ENCODE measurements at places on chromosomes 13 and 19.

- H3K27me3 ChIP-seq = no peaks in the 10 kb centered on the region
- H3K36me3 ChIP-seq = peaks cover 6% of the 10 kb centered on the region
- no peak overlapping the region for H3K4me3 ChIP-seq
- peak; percentile 92 for DNase-seq
These were observed 29.7 kb downstream of the NAXD start for GRCh38 chr13:110644892-110645521.

GRCh38 chr13:111967572-111968201 is 99.3 kb upstream of the SOX1 start:
- DNase-seq = no peak
- no peaks in the 10 kb centered on the region for H3K27me3 ChIP-seq
- H3K36me3 ChIP-seq = no peaks in the 10 kb centered on the region
- H3K4me1 ChIP-seq = no peaks in the 10 kb centered on the region
- no peak overlapping the region for H3K27ac ChIP-seq

GRCh38 chr13:111877906-111878305 is 189.0 kb upstream of the SOX1 start:
- H3K27me3 ChIP-seq = no peaks in the 10 kb centered on the region
- DNase-seq = no peak
- H3K4me3 ChIP-seq = no peak overlapping the region
- H3K36me3 ChIP-seq = no peaks in the 10 kb centered on the region

DNA sequence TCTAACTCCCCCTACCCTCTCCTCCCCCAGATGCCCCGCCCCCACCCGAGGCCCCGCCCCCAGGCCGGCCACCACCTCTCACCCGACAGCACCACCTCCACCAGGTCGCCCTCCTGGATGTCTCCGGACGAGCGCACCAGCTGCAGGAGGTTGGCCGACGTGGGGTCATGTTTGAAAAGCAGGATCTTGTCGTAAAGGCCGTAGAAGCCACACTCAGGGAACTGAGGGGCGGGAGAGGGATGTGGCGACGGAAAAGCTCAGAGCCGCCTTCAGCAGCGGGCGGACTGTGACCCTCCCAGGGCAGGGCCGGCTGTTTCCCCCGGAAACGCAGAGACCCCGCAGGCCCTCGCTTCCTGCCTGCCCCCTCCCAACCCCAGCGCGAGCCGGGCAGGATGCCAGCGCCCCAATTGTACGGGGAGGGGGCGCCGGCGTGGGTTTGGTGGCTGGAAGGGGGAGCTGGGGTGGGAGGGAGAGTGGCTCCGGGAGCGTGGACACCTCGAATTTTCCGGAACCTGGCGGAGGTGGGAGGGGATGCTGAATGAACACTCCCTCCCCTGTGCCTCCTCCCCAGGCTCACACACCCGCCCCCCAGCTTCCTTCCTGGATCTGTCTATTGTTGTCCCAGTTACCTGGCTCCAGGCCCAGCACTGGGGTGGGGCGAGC is 3.0 kb downstream of the PRKD2 start:
- no peaks in the 10 kb centered on the region for H3K36me3 ChIP-seq
- H3K27me3 ChIP-seq = no peaks in the 10 kb centered on the region
- H3K27ac ChIP-seq = peak overlapping the region; percentile 54
- no peaks in the 10 kb centered on the region for H3K4me1 ChIP-seq
- DNase-seq = peak; percentile 97

DNA sequence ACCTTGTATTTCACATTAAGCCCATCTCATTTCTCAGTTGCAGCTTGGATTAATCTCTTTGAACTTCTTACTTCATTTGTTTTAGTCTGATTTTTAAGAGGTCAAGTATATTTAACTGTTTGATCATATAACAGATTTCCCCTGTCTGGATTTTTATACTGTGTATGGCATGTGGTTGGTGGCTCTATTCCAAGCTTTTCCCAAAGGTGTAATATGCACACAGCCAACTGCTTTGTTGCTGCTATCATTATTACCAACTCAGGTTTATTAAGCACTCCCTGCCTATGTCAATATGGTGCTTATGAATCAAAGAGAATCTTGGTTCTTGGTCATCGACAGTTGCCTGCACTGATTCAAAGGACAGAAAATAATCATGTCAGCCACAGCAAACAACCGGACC is 92.6 kb downstream of the RAP2A start:
- H3K4me1 ChIP-seq = no peaks in the 10 kb centered on the region
- no peak overlapping the region for H3K4me3 ChIP-seq
- DNase-seq = no peak
- H3K27me3 ChIP-seq = no peaks in the 10 kb centered on the region
- no peak overlapping the region for H3K27ac ChIP-seq
- H3K36me3 ChIP-seq = no peaks in the 10 kb centered on the region

DNA sequence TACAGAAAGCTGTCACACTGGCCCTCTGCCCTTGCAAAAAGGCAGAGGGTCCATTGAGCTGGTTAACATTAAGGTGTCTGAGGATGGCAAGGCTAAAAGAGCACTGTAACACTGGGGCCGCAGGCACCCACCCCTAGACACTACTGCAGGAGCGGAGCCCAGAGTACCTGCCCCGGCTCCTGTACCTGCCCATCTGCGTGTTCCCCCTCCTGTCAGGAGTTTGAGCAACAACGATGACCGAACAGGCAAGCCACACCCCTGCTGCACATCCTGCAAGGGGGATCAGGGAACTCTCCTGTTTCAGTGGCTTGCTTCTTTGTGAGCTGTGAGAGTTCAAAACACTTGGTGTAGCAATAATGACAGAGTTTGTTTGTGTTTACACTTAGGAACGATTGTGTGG is 117.4 kb upstream of the STARD13 start:
- no peak overlapping the region for H3K27ac ChIP-seq
- H3K4me1 ChIP-seq = no peaks in the 10 kb centered on the region
- no peak for DNase-seq
- no peak overlapping the region for H3K4me3 ChIP-seq

DNA sequence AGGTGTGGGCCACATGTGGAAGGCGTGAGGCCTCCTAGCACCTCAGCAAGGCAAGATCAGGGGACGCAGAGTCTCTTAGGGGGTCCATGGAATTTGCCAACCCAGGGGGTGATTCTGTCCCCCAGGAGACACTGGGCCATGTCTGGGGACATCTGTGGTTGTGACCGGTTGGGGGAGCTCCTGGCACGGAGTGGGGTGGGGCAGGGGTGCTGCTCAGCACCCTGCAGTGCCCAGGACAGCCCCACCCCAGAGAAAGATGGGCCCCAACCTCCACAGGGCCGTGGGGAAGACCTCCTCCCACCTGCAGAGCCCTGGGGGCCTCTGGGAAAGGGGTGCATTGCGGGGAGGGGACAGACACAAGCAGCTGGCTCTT is 4.0 kb downstream of the MKNK2 start:
- no peak for DNase-seq
- H3K27me3 ChIP-seq = no peaks in the 10 kb centered on the region
- peaks cover 2% of the 10 kb centered on the region for H3K4me1 ChIP-seq
- no peaks in the 10 kb centered on the region for H3K36me3 ChIP-seq

DNA sequence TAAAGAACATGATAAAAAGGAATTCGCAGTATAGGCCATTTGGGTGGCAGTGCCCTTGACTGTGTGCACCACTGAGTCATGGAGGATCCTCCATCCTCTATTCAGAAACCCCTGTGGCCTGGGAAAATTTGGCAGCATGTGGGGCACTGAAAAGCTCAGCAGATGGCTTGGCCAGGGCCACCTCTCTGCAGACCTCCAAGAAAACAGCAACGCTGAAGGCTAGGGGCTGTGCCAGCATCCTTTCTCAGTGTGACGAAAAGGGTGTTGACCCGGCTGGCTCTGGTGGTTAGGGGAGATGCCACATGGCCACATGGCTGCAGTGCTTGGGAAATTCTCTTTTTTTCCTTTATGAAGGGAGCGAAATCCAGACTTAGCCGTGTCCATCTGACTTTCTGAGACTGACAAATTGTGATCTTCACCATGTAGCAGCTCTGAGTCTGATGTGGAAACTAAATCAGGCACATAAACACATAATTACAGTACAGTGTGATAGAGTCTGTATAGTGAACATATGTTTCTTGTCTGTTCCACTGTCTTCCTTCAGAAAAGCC is 178.0 kb downstream of the KCTD12 start:
- DNase-seq = no peak
- no peak overlapping the region for H3K27ac ChIP-seq
- no peaks in the 10 kb centered on the region for H3K4me1 ChIP-seq
- no peak overlapping the region for H3K4me3 ChIP-seq
- H3K27me3 ChIP-seq = no peaks in the 10 kb centered on the region

- H3K36me3 ChIP-seq = no peaks in the 10 kb centered on the region
- H3K4me1 ChIP-seq = no peaks in the 10 kb centered on the region
- H3K27ac ChIP-seq = no peak overlapping the region
These were observed 981.5 kb downstream of the DIAPH3 start for GRCh38 chr13:59182241-59182640.

DNA sequence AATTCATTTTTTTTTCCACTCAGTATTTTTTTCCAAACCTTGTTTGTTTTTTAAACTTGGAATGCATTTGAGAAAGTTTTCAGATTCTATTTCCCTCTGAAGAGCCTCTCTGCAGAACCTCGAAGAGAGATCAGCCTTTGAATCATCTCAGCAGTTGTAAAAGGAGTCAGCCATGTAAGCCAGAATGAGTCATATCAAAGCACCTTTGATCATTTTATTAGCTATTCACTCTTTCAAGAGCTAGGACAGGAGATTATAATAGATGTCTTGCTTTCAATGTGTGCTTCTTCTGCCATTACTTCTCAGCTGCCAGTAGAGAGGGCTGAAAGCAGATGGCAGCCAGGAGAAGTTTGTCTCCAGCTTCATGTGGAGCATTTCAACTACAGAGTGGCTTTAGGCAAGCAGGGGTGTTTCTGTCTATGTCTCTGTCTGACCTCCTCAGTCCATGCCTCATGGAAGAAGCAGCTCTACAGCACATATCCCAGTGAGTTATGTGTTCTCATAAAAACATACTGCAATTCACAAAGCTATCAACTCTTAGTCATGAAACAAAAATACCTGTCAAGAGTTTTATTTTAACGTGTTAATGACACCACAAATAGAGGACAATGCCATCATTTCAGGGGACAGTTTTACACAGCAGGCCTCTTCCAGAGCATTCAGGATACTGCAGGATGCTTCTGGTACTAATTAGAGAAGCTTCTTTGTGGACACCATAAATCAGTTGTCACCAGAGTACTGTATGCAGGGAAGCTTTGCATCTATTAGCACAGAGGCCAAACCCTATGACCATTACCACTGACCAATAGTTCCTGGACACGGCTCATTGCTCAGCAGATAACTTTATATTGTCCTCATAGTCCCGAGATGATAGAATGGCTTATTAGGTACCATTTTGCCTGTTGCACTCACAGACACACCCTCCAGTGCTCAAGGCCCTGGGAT is 94.3 kb downstream of the NHLRC3 start:
- H3K36me3 ChIP-seq = no peaks in the 10 kb centered on the region
- peaks cover 5% of the 10 kb centered on the region for H3K4me1 ChIP-seq
- no peak overlapping the region for H3K4me3 ChIP-seq
- H3K27ac ChIP-seq = no peak overlapping the region

GRCh38 chr13:40589285-40590109 is 76.9 kb downstream of the FOXO1 start:
- H3K4me1 ChIP-seq = peaks cover 24% of the 10 kb centered on the region
- no peak overlapping the region for H3K27ac ChIP-seq
- no peaks in the 10 kb centered on the region for H3K27me3 ChIP-seq
- H3K4me3 ChIP-seq = no peak overlapping the region

GRCh38 chr13:86080340-86080995 is 281.2 kb upstream of the SLITRK6 start:
- H3K4me1 ChIP-seq = no peaks in the 10 kb centered on the region
- H3K27me3 ChIP-seq = no peaks in the 10 kb centered on the region
- H3K36me3 ChIP-seq = no peaks in the 10 kb centered on the region

DNA sequence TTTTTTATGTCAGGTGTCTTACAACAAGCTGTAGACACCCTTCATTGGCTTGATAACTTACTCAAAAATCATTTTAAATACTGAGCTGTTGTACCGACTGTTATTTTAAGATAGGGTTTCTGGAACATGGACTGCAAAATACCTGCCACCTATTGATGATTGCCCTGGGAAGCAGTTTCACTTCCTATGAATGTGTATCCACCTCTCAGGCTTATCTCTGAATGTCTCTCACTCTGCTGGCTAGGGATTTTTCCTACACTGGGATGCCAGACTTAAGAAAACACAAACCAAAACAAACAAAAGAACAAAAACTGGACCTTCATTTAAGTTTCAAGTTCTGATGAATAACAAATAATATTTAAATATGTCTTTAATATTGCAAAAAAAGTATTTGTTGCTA is 663.7 kb downstream of the EFNB2 start:
- no peaks in the 10 kb centered on the region for H3K36me3 ChIP-seq
- H3K4me1 ChIP-seq = peaks cover 6% of the 10 kb centered on the region
- no peak overlapping the region for H3K4me3 ChIP-seq
- no peaks in the 10 kb centered on the region for H3K27me3 ChIP-seq

DNA sequence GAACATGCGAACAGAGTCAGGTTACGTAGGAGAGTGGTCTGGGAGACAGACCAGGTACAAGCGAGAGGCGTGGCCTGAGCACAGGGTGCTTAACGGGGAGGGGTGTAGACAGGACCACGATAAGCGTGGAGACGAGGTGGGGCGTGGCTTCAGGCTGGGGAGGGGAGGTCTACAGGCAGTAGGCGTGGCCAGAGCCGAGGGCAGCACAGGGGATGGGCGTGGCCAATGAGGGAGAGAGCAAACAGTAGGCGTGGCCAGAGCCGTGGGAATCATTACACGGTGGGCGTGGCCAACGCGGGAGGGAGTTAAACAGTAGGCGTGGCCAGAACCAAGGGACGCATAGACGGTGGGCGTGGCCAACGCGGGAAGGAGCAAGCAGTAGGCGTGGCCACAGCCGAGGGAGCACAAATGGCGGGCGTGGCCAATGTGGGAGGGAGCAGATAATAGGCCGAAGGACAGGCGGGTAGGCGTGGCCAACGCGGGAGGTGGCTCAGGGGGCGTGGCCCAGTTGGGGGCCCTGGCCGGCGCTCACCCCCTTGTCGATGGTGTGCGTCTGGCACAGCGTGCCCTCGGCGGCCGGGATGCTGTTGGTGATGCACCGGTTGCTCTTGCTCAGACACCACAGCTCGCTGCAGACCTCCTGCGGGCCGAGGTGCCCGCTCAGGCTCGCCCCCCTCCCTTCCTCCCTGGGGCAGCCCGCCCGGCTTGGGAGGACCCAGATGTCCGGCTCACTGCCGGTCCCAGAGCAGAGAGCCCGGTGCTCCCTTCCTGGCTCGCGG is 15.2 kb upstream of the MYO1F start:
- H3K36me3 ChIP-seq = no peaks in the 10 kb centered on the region
- no peak overlapping the region for H3K4me3 ChIP-seq
- peak; percentile 99 for DNase-seq
- no peak overlapping the region for H3K27ac ChIP-seq
- no peaks in the 10 kb centered on the region for H3K4me1 ChIP-seq
- H3K27me3 ChIP-seq = no peaks in the 10 kb centered on the region

- H3K27me3 ChIP-seq = no peaks in the 10 kb centered on the region
- H3K4me1 ChIP-seq = peaks cover 20% of the 10 kb centered on the region
- peak; percentile 97 for DNase-seq
- peak overlapping the region; percentile 94 for H3K27ac ChIP-seq
- no peak overlapping the region for H3K4me3 ChIP-seq
These were observed 38.0 kb upstream of the C13orf42 start for GRCh38 chr13:51148952-51149573.

DNA sequence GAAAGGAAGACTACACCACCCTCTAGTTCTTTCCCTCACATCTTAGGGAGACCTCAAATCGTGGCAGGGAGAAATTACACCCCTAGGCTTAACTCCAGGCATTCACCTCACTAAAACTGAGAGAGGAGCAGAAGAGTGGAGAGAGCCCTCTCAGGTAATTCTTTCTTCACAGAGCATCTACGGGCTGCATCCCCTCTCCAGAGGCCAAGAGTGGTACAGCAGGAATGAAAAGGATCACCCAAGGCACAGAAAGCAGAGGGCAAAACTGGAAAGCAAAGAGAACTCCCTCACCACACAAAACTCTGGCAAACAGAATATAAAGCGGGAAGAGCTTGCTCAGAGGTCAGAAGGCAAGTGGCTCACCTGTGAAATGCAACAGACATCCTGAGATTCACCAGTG is 661.2 kb downstream of the TBC1D4 start:
- no peak overlapping the region for H3K27ac ChIP-seq
- no peaks in the 10 kb centered on the region for H3K27me3 ChIP-seq
- H3K4me1 ChIP-seq = no peaks in the 10 kb centered on the region
- no peaks in the 10 kb centered on the region for H3K36me3 ChIP-seq

Measured in mesendoderm (in vitro differentiated cells).